ENCODE measurements at places on chromosomes 4 and X.
A peak's percentile ranks its signal among the peaks of the same experiment; 100 is the strongest.

- no peak for DNase-seq
These were observed 12.2 kb upstream of the FGF16 start for GRCh38 chrX:77434962-77435361.

- no peak for DNase-seq
These were observed 298.5 kb upstream of the AADAT start for GRCh38 chr4:170388255-170388654.

DNA sequence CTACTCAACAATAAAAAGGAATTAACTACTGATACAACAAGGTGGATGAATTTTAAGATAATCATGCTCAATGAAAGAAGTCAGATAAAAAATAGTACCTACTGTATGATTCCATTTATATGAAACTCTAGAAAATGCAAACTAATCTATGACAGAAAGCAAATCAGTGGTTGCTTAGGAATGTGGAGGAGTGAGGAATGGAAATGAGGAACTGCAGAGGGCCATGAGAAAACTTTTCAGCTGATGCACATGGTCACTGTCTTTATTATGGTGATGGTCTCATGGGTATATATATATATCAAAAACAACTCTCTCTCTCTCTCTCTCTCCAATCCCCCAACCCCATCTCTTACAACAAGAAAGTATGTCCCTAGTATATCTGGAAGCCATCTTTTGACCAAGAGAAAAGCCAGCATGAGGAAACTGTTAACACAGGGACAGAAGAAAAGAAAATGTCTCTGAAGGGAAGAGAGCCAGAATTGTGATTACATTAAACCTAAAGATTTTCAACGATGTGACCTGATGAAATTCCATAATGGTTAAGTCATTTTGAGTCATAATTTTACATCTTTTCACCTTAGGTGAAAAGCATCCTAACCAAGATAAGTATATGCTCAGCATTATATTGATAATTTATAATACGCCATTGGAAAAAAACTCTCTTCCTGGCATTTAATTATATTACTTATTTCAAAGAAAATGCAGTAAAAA, 8.5 kb upstream of the NFKB1 start:
- DNase-seq: no peak

GRCh38 chr4:143402776-143403552, 66.3 kb downstream of the GAB1 start:
- no peak for DNase-seq

- no peak for DNase-seq
These were observed 361.1 kb downstream of the TRAM1L1 start for GRCh38 chr4:116724249-116724648.

DNA sequence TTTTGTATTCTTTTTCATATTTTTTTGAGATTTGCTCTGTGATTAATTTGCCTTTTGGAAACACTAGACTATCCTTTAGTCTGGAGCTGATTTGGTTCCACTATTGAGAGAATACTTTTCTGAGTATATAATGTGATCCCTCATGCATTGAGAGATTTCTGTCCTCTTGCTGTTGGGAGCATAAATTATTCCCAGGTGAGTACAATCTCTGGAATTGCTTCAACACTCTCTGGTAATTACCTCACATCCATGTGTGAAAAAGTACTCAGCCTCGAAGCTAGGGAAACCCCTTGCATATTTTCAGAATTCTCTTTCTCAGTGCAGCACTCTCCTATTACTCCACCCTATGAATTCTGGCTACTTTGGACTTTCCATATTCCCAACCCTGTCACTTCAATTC, 550.0 kb downstream of the RAPGEF2 start:
- DNase-seq: no peak

DNA sequence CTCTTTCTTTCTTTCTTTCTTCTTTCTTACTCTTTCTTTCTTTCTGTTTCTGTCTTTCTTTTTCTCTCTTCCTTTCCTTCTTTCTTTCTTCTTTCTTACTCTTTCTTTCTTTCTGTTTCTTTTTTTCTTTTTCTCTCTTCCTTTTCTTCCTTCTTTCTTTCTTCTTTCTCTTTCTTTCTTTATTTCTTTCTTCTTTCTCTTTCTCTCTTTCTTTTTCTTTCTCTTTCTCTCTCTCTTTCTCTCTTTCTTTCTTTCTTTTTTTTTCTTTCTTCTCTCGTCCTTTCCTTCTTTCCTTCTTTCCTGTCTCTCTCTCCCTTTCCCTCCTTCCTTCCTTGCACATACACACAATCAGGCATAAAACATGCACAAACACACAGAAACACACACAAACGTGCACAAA, 79.3 kb upstream of the SHOX start:
- DNase-seq: no peak

- DNase-seq: peak; percentile 29
These were observed 21.3 kb downstream of the SPCS3 start for GRCh38 chr4:176340871-176341685.

DNA sequence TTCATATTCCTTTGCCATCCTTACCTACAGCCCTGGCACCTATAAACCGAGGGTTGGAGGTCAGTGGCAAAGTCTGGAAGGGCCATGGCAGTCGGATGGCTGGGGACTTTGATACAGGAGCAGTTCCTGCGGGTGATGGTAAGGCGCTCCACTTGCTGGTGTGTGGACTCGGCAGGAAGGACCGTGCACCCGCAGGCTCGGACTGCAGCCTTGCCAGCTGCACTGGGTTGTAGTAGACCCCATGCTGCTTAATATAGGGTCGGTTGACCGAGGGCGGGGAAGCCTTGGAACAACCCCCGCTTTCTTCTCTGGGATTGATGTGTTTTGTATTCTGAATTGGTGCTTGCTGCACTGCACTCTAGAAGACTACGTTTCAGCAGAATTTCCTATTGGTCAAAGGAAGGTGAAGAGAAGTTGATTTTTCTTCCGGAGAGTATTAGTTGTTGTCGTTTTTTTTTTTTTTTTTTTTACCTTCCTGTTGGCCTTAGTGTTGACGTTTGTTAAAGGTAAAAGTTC, 638 bp downstream of the BLTP1 start:
- DNase-seq: peak; percentile 17

GRCh38 chr4:162392946-162393345, 229.1 kb upstream of the FSTL5 start:
- DNase-seq: no peak

DNA sequence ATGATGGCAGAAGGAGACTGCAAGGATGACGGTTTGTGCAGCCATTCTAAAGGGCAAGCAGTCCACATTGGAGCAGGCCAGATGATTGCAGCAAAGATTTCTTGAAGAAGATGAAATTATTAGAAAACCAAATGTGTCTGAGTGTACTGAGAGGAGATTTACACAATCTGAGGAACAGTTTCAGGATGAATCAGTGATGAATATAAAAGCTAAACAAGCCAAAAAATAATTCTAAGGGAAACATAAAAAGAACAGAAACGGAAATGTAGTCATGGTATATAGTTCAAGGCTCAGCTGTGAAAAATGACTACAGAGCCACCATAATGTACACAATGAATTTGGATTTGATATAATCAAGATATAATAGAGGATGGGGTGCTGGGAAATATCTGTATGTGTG, 168.5 kb downstream of the PDGFC start:
- no peak for DNase-seq

DNA sequence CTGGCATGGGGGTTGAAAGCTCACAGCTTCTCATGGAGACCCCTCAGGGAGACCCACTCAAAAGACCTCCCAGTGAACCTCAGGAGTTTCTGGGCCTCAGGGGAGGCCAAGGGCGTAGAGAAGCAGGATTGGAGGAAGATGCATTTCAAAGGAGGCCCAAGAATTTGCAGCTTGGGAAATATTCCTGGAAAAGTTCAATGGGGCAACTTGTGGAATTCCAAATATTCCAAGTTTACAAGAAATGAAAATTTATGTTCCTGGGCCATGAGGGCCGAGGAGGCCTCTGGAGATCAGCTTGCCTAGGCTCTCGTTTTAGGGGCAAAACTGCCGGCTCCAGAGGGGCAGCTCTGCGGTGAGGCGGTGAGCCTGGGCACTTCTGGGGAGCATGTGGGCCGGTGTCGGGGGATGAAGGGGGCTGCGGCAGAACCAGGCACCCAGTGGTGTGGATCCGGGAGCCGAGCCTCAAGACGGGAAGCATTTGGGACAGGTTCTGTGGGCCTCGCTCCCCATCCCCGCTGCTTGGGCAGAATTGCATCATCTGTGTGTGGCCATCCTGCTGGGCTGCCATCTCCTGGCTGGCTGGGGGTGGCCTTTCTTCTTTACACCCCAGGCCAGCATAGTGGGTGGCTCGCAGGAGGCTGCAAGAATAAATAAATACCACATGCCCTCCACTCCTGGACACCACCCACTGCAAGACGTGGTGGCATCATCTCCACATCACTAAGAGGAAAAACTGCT, 54.6 kb upstream of the GPR78 start:
- peak; percentile 42 for DNase-seq

GRCh38 chr4:26525771-26526150, 35.5 kb upstream of the CCKAR start:
- DNase-seq: no peak

GRCh38 chrX:8304668-8305067, 133.6 kb upstream of the VCX2 start:
- DNase-seq: no peak

GRCh38 chrX:31845003-31845402, 773.2 kb upstream of the FTHL17 start:
- DNase-seq: no peak

DNA sequence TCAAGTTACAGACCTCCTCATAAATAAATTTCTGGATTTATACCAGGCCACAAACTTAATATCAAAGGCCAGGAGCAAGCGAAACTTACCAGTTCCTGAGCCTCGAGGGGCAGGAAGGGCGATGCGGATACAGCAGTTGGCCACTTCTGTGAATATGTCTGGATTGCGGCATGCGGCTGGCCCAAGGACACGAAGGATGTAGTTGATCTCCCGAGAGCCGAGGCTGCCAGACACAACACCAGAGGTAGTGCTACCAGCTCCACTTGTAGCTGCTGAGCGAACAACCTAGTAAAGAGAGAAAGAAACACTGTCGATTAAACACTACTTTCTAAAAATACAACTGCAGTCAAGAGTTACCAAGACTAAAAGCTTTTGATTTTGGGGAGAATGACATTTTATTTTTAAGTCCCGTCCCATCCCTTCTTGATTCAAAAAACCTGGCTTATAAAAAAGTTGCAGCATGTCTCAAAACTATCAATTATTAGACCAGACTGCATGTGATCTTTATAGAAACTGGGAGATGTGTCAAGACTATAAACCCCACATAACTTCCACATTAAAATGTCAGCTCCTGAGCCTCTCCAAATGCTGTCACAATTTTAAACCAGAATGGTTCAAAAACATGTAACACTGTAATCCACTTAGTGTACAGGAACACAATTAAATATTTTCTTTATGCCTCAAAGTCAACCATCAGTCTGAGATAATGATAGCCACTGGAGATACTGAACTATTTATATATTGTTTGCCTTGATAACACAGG, 105.6 kb downstream of the HUWE1 start:
- no peak for DNase-seq

GRCh38 chr4:114077610-114078009, 98.2 kb upstream of the ARSJ start:
- DNase-seq: peak; percentile 50

- DNase-seq: no peak
These were observed 132.8 kb downstream of the SLIT2 start for GRCh38 chr4:20384456-20384855.

DNA sequence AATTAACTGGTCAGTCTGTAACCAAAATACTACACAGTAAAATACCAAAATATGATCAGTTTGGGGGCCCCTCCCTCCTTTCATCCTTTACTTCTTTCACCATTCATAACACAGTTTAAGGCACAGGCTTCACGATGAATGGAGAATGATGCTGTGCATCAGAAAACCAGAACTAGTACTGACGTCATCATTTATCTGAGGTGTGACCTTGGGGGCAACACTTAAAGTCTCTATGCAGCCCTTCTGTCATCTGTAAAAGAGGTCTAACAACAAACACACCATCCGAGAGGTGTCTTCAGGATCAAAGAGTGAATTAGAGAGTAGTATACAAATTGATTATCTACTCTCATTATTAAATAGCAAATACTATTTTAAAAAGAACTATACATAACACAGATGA, 135.4 kb downstream of the SH3KBP1 start:
- no peak for DNase-seq

- no peak for DNase-seq
These were observed 2.4 kb downstream of the SLC2A9 start for GRCh38 chr4:10018818-10019461.

GRCh38 chr4:115396034-115396433, 282.6 kb upstream of the NDST4 start:
- no peak for DNase-seq

DNA sequence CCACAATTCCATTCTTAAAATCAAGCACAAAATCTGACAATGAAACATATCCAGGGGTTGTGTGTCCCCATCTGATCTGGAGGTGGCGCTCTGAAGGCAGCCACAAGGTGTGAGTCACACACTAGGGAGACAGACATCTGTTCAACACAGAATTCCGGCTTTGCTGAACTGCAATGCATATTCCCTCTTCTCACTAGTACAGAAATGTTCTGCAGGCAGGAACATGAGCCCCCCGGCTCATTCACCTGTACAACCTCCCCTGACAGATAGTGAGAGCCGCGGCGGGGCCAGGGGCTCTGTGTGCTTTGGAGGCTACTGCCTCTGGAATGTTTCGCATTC, 41.9 kb downstream of the WDR1 start:
- peak; percentile 35 for DNase-seq

GRCh38 chrX:9267415-9267814, 197.4 kb upstream of the TBL1X start:
- DNase-seq: no peak

GRCh38 chr4:79625361-79625760, 217.3 kb upstream of the GK2 start:
- DNase-seq: no peak

DNA sequence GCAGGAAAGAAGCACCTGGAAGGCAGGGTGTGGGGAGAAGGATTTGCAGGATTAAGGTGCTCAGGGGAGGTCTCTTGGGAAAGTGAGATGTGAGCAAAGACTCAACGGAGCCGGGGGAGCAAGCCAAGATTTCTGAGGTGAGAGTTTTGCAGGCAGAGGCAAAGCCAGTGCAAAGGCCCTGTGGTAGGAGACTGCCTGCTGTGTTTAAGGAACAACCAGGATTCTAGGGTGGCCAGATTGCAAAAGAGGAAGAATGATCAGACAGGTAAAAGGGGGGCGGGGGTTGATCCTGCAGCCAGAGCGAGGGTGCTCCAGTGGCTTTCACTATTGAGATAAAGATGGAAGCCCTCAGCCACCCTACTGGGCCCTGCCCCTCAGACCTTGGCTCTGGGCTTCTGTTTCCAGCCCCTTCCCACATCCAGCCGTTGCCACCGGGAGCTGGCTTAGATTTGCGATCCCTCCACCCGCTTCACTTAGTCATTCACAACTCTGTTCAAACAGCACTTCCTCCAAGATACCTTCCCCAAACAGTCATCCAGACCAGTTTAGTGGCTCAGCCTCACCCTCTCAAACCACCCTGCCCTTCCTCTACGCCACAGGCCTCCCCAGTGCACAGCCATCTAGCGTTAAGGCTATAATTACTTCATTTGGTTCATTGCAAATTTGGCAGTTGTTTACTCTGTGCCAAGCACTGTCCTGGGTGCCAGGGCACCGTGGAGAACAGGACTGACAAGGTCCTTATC, 23.3 kb upstream of the BCOR start:
- DNase-seq: no peak

GRCh38 chr4:108953941-108954340, 191.1 kb upstream of the ETNPPL start:
- DNase-seq: no peak
